ENCODE measurements at places on chromosomes 3 and 15.

GRCh38 chr3:103918336-103918735 is 1448.4 kb upstream of the ALCAM start:
- no peak for DNase-seq

DNA sequence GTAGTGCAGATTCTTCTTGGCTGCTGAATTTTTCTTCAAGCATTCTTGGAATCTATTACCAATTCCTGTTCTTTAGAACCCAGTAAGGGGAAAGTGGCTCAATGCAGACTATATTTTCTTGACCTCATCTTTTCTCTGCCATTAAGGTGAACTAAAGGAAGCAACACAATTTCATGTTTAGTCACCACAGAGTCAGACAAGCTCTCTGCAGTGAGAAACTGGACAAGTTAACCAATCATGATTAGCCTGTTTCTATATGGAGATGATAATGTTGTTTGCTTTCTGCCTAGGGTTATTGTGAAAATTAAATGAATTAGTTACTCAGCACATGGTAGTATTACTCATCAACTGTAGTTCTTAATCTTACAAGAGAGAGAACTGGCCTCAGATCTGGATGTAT is 1075.1 kb downstream of the AGBL1 start:
- DNase-seq = peak; percentile 85

GRCh38 chr15:75758071-75758872 is 45.6 kb upstream of the CSPG4 start:
- DNase-seq = peak; percentile 83

- DNase-seq = no peak
These were observed 424.1 kb upstream of the RBMS3 start for GRCh38 chr3:28856796-28857195.

DNA sequence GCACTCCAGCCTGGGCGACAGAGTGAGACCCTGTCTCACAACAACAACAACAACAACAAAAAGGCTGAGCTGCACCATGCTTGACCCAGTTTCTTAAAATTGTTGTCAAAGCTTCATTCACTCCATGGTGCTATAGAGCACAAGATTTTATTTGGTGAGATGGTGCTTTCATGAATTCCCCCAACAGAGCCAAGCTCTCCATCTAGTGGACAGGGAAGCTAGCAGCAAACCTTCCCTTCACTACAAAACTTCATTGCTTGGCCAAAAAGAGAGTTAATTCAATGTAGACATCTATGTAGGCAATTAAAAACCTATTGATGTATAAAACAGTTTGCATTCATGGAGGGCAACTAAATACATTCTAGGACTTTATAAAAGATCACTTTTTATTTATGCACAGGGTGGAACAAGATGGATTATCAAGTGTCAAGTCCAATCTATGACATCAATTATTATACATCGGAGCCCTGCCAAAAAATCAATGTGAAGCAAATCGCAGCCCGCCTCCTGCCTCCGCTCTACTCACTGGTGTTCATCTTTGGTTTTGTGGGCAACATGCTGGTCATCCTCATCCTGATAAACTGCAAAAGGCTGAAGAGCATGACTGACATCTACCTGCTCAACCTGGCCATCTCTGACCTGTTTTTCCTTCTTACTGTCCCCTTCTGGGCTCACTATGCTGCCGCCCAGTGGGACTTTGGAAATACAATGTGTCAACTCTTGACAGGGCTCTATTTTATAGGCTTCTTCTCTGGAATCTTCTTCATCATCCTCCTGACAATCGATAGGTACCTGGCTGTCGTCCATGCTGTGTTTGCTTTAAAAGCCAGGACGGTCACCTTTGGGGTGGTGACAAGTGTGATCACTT is 2.0 kb downstream of the CCR5 start:
- DNase-seq = peak; percentile 32

GRCh38 chr3:141384157-141384556 is 15.9 kb downstream of the ZBTB38 start:
- DNase-seq = no peak

DNA sequence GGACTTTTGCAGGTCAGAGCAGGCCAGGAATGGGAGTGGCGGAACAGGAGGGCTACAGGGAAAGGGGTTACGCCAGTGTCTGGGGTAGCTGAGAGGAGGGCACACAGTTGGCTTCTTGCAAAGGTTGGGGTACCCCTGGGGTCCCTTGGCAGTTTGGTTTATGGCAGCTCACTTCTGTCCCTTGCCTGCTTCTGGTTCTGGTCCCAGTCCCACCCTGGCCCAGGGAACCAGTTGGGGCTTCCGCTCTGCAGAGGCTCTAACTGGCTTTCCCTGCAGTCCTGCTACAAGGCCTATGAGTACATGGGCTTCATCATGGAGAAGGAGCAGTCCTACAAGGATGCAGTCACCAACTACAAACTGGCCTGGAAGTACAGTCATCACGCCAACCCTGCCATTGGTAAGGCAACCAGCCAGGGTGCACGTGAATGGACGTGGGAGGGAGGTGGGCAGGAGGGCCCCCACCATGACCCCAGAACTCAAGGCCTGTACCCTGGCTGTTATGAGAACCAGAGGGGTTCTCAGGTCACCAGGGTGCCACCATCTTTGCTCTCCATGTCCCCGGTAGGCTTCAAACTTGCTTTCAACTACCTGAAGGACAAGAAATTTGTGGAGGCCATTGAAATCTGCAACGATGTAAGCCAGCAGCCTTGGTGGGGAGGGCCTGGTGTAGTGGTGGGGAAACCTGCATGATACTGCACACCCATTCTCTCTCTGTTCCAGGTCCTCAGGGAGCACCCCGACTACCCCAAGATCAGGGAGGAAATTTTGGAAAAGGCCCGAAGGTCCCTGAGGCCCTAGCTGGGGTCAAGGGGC is 15.2 kb downstream of the CSRNP1 start:
- DNase-seq = no peak

GRCh38 chr3:190579514-190580137 is 65.7 kb downstream of the IL1RAP start:
- no peak for DNase-seq

DNA sequence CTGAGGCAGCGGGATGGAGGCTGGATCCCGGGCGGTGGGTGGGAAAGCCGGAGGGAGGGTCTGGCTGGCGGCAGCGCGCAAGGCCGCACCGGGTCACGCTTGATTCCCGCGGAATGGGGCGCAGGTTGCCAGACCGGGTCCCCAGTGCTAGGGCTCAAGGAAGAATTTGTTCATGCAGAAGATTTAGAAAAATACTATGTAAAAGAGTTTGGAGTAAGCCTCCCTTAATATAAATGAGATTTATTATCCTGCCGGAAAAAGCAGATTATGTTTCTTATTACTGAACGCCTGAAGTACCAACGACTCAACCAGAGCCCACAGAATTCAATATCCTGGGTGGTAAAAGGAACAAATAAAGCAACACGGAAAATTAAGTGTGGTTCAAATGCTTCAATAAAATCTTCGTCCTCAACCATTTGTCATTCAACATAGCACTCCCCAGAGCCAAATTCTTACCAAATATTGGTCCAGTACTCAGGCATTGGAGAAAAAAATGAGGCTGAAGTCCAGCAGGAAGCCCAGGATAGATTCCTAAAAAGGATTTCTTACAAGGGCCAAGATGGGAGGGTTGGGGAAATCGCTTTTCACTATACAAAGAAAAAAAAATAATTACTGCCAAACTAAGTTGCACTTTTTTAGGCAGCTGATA is 1.2 kb upstream of the ZBTB20 start:
- no peak for DNase-seq

DNA sequence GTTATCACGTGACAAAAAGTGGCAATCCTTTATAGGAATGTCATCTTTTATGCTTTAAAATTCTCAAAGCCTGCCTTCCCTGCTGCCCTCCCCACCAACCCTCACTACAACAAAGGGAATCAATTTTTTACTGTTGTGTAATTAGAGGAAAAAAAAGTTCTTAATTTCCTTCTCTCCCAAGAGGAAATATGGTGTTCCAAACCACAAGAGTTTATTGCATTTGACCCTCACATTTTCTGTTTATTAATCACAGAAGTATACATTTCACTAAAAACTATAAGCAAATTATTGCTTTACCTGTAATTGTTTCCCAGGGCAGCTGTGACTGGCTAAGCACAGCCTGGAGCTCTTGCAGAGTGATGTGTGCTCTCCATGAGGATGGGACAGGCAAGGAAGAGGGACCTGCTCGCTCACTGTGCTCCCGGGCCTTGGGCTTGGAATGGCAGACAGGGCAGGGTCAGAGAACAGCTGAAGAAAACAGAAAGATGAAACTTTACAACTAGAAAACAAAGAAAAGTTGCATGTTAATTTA is 31.3 kb upstream of the ATP10A start:
- peak; percentile 19 for DNase-seq

DNA sequence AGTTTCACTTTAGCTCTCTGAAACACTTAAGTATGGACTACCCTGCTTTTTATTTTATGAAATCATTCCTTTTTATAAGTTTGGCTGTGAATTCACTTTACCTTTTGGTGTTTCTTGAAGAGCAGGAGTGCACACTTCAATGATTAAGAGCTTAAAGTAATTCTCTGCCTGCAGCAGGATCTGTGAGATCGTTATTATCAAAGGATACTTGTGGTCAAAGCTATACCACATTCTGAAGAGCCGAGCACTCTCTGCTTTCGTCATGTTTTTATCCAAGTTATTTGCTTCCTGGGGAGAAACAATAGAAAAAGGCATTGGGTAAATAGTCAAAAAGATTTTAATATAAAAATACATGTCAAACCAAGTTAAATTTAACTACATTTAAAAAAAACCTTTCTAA is 243.7 kb downstream of the CHST2 start:
- DNase-seq = peak; percentile 47

- DNase-seq = peak; percentile 100
These were observed 165.8 kb upstream of the SLC2A2 start for GRCh38 chr3:171192176-171192854.

- no peak for DNase-seq
These were observed 24.0 kb downstream of the OSBPL10 start for GRCh38 chr3:31957106-31957505.
